ENCODE measurements at places on chromosomes 3 and 15. TPM values are rescaled to one million over a fixed set of nuclear protein-coding genes. Genes with fewer than 3 reads are reported as not detected.

GRCh38 chr3:194032828-194033435, 103.0 kb upstream of the HES1 start:
- DNase-seq: no peak

DNA sequence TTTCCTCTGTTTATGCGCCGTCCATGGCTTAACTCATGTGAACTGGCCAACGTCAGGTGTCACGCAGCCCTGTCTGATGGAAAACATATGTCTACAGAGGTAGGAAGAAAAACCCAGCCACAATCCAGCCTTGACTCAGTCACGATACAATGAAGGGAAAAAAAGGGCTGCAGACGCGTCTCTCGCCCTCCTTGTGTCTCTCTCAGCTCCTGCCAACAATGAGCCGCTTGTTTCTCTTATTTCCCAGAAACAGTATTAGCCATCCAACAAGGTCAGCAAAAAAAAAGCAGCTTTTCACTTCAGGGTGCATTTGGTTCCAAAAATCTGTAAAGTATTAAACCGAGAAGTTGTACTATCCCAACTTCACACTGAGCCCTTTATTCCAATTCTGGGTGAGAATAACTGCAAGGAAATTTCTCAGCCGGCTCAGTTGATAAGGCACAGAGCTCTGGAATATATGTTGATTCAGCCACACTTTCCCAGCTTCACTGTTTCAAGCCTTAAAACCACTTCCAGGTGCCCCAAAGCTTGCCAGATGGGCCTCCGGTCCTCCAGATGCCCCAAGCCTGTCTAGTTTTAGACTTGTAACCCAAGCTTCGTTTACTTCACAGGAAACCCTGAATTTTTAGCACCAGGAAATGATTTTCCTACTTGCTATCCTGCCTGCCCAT, 79.4 kb downstream of the TM4SF4 start:
- no peak for DNase-seq

Gene SLC27A2
- not detected for total RNA-seq

GRCh38 chr15:57609805-57610529, 18.3 kb downstream of the MYZAP start:
- peak; percentile 27 for DNase-seq

Gene XCR1
- not detected for total RNA-seq
